ENCODE measurements at places on chromosomes 2 and 18. TPM values are rescaled to one million over a fixed set of nuclear protein-coding genes. Genes with fewer than 3 reads are reported as not detected.

The EVA1A gene
- total RNA-seq = 5.1 TPM

The LHCGR gene
- not detected for total RNA-seq

The MDH1B gene
- 0.28 TPM for total RNA-seq

The LYG2 gene
- not detected for total RNA-seq

The CBLN2 gene
- total RNA-seq = not detected

The SNX17 gene
- 108 TPM for total RNA-seq

The CDH2 gene
- total RNA-seq = 0.34 TPM

The HAAO gene
- total RNA-seq = 0.50 TPM

The HRH4 gene
- 0.21 TPM for total RNA-seq

The GAL3ST2 gene
- total RNA-seq = not detected

The ABCG8 gene
- total RNA-seq = not detected

The OTOF gene
- total RNA-seq = not detected

The CYP27C1 gene
- 0.36 TPM for total RNA-seq

The LYPD6B gene
- 10.9 TPM for total RNA-seq

The DNAH7 gene
- total RNA-seq = 0.14 TPM

The TRABD2A gene
- total RNA-seq = 1.4 TPM

The LOXHD1 gene
- total RNA-seq = not detected

The SERPINB3 gene
- 32.5 TPM for total RNA-seq

The CCBE1 gene
- total RNA-seq = 0.28 TPM

The IL1F10 gene
- total RNA-seq = 0.34 TPM

The DTNB gene
- total RNA-seq = 7.2 TPM

The SOCS6 gene
- total RNA-seq = 59.8 TPM

The DTYMK gene
- 10.7 TPM for total RNA-seq

The HPCAL1 gene
- 15.7 TPM for total RNA-seq

The CPLX4 gene
- total RNA-seq = not detected

The SLC4A5 gene
- under 0.01 TPM for total RNA-seq

The SKOR2 gene
- not detected for total RNA-seq

The MOGAT1 gene
- not detected for total RNA-seq

The REEP1 gene
- under 0.01 TPM for total RNA-seq

The GPBAR1 gene
- under 0.01 TPM for total RNA-seq

The SCN3A gene
- total RNA-seq = not detected

Data from nasal cavity respiratory epithelium epithelial cell of viscerocranial mucosa (primary cell).